ENCODE measurements at places on chromosomes 3 and 15.

DNA sequence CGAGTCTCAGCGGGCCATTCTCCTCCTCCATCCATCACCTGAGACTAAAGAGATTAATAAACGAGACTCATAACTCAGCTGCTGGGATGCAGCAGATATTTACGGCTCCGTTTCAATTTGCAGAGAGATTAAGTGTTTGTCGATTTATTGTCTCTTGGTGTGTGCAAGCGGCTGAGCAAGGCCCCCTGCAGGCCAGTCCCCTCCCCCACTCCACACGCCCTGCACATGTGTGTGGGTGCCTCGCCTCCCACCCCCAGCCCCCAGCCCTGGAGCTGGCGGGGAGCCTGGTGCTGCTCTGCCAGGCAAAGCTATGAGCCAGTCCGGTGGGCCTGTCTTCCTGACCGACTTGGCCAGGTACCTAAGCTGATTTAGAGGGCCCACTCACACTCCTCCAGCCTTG is 63.0 kb downstream of the CYP11A1 start:
- DNase-seq: no peak

DNA sequence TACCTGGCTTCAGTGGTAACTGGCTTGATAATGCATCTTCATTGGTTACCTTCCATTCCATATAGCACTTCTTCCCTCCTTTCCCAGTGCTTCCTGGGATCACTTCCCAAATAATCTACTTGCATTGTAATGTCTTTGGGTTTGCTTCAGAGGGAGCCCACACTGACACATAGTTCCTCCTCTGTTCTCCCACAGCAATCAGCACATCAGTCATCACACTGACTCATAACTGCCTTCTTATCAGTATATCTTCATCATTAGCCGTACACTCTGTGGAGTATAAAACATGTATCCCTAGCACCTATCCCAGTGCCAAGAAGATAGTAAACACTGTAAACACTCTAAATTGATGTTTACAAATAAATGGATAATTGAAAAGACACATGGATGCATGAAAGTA is 91.4 kb upstream of the SCN10A start:
- no peak for DNase-seq

DNA sequence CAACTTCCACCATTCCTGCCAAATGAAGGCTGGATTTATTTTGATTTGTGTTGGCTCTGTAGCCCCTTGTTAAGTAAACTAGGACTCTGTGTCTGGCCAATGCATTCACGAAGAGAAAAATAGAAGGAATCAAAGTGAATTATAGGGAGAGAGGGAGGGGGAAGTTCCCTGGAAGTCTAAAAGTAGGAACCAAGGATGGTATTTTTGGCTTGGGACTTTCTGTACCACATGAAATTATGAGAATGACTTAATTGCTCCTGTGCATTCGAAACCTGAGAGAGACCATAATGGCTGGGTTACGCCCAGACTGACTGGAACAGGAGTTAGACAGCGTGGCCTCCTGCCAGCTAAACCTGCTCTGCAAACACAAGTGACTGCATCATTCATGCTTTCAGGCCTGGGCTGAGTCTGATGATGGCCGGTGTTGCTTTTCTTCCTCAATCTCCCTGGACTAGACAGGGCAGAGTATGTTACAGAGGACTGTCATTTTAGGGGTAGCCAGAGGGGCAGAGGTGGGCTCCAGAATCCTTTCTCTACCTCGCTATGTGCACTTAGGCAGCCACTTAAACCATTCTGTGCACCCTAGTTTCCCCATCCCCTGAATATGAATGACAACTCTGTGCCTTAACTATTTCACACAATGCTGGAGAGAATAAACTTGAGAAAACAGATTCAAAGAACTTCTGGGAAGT is 58.9 kb downstream of the MYO1E start:
- no peak for DNase-seq

- no peak for DNase-seq
Measured at GRCh38 chr3:25114532-25114931, 313.5 kb upstream of the RARB start.

GRCh38 chr3:120169407-120169806 is 75.2 kb upstream of the GSK3B start:
- no peak for DNase-seq

- DNase-seq: no peak
Measured at GRCh38 chr3:133717424-133717823, 28.8 kb upstream of the TF start.

DNA sequence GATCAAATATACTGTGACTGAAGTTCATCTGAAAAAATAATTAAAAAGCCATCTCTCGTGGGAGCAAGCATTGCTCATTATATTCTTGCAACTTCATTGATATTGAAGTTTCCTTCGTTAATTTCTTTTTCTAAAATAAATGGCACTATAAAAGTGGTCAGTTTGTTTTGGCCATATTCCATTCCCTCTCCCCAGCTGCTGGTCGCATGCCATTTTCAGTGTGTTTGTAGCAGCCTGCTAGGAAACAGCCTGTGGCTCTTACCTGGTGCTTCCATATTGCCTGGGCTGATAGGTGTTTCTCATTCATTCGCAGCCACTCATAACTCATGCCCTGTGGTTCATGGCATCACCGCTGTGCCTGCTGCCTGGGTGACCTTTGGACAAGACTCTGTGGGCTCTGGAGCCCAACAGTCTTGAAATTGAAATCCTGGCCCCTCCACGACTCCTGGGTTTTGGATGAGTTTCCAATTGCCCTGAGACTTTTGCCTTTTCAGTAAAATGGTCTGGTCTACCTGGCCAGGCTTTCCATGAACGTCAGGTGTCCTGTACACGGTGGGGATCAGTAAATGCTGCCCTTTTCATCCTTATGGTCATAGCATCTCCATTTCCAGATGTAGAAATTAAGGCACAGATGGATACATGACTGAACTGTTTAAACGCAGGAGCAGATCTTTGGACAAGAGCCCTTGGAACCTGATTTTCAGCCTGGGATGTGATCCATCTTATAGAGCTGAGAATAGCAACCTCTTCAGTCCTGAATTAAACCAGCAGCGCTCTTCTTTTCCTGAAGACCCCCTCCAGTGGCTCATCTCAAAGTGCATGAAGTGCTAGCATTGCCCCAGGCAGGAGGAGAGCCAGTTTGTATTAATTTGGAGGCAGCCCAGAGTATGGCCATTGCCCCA is 69.4 kb downstream of the SLCO3A1 start:
- no peak for DNase-seq

DNA sequence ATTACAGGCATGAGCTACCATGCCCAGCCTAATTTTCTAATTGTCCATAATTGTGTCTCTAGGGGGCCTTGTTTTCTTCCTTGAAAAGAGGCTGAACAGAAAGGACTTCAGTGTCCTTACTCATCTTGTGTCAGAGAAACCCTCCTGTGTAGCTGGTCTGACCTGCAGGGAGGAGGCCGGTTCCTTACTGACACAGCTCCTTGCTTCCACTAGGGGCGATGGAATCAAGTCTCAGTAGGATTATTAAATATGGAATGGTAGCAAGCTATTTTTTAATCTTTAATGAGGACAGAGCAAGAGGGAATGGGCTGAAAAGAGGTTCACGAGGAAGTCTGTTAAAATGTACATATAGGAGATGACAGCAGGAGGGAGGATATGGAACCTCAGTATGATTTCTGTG is 8.6 kb downstream of the LPCAT4 start:
- no peak for DNase-seq

GRCh38 chr15:78615151-78615589 is 5.6 kb downstream of the CHRNA3 start:
- DNase-seq: no peak

DNA sequence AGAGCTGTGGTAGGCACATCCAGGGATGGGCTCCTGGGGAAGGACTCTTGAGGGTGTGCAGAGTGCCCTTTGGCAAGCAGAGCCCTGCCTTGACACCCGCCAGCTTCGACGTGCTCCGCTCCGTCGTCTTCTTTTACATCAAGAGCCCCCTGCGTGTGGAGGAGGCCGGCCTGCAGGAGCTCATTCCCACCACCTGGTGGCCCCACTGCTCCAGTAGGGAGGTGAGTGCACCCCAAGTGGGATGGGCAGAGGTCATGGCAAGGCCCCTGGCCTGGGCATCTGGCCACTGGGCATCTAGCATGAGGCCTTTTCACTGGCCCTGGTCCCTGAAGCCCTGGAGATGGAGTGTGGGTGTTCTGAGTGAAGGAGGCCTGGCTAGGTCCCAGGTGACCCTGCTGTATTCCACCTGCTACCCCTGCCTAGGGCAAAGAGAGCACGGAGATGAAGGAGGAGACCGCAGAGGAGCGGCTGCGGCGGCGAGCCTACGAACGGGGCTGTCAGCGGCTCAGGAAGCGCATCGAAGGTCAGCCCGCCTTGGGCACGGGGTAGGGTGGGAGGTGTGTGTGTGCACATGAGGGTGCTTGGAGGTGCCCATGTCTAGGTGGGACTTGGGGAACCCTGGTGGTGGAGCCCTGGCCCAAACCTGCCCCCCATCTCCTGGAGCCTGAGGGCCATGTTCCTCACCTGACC is 12.2 kb downstream of the RNF123 start:
- no peak for DNase-seq

DNA sequence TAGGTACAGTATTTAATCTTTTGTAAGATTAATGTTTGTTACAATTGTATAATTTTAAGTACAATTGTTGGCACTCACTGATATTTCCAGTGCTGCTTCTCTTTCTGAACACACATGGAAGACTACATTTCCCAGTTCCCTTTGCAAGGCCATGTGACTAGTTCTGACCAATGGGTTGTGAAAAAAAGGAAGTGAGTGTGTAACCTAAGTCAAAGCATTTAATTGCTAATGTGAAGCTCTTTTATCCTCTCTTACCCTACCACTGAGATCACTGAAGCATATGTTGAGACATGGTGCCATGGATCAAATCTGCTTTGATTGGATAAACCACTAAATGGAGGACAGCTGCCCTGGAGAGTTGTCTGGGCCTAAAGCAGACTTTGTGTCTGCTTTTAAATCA is 83.9 kb upstream of the PLXND1 start:
- DNase-seq: no peak

DNA sequence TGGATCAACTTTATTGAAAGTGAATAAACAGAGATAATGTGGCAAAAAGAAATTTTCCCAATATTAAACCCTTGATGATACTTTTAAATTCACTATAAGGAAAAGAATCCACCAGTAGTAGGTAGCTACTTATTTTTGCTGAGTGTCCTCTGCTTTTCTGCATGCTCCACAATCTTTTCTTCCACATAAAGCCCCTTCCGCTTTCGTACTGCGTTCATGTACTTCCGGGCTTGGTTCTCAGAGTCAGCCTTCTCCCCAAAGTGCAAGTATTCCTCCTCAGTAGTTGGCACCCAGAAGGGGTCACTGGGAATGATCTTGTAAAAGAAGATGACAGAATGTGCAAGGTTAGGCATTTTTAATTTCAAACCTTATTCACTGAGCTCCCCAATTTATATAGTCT is 84.4 kb upstream of the MEX3B start:
- DNase-seq: no peak

DNA sequence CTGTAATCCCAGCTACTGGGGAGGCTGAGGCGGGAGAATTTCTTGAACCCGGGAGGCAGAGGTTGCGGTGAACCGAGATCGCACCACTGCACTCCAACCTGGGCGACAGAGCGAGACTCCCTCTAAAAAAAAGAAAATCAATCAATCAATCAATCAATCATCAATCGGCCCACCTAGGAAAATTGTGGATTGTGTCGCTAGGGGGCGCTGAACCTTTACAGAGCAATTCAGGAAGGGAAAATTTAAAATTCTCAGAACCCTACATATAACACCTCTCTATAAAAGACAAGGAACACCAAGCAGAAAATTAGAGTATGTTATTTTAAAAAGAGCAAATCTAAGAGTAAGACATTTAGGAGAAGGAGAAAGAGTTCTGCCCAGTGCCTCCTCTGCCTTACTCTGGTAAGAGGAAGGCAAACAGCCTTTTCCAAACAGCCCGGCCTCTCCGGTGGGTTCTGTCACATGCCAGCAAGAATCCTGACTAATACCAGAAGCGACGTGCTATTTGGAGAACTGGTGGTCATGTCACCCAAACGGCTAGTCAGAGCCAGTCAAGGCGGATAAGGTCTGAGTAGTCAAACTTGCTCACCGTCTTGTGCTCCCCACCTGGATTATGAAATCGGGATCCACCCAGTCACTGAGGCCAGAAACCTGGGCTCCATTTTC is 22.3 kb upstream of the SMCO1 start:
- DNase-seq: peak; percentile 55

- DNase-seq: no peak
Measured at GRCh38 chr15:35289024-35289617, 204.0 kb upstream of the NANOGP8 start.

DNA sequence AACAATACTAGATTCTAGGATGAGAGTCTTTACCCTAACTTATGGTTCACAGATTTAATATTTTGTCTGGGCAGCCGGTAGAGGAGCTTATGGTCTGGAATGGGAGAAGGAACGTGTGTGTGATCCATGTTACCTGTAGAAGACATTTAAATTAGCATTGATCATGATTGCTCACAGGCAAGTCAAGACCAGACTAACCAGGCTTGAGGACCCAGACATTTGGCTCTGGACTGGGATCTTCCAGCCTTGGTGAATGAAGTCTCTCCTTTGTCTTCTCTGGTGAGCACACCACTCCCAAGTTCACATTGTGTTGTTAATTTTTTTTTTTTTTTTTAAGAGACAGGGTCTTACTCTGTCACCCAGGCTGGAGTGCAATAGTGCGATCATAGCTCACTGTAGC is 11.7 kb downstream of the ABHD2 start:
- no peak for DNase-seq

GRCh38 chr15:34810443-34811129 is 15.2 kb upstream of the ACTC1 start:
- DNase-seq: no peak

GRCh38 chr15:59367022-59367451 is 5.6 kb downstream of the MYO1E start:
- DNase-seq: no peak

DNA sequence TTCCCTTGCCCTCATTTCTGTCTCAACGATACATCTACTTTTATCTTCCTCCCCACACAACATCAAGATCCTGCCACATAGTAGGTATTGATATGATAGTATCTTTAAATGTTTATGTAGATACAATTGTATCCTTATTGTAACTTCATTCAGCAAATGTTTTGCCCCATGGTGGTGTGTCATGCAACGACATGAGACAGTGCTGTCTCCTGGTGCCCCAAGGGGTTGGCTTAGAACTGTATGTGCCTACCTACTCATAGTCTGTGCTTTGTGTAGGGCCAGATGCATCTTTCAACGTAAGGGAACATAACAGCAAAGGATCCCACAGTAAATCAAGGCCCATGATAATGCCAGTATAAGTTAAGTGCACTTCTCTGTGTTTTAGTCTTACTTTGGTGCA is 2.8 kb upstream of the CD47 start:
- no peak for DNase-seq
